Spinal cord (tissue), 10 donors: ENCODE measurements at places on chromosomes 16 and 17.
A peak's percentile ranks its signal among the peaks of the same experiment; 100 is the strongest.

DNA sequence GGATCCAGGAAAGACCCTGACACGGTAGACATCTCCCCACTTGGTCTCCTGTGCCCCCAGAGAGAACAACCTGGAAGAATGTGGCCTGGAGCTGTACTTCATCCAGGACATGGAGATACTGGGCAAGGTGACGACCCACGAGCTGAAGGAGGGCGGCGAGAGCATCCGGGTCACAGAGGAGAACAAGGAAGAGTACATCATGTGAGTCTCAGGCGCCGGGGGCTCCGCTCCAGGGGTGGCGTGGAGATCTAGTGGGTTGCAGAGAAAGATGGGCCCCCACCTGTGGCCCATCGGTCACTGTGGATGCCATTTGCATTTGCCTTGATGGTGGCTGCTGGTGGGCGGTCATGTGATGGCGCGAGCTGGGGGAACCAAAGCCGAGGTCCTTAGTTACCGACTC lies 14.9 kb upstream of the CLEC18A start:
- DNase-seq, result no peak

DNA sequence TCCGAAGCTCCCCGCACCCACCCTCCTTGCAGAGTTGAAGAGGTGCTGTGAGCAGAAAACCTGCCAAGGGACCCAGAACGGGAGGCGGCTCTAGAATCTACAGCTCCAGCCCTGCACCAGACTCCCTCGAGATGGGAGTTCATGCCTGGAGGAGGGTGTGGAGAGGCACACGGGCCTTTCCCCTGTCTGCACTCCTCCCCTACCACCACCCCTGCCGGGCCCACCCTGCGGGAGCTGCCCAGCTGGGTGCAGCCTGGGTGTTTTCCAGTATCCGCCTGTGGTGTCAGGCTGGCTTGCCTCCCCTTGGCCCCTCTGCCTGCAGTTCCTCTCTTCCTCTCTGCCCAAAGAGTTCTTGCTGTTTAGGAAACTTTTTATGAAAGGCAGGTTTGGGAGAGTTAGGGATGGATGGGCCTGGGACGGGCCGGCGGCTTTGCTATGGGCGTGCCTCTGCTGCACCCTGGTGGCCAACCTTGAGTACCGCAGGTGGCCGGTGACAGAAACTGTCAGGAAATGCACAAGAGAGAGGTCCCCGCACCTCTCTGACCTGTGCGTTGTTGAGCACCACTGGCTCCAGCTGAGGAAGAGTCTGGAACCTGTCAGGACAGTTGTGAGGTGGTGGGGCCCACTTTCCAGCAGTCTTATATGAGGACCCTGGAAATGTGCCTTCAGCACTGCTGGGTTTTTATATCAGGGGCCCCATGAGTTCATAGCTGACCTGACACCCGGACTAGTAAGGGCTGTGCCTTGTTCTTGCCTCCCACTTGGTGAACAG lies 354.1 kb downstream of the SEC14L1 start:
- no peak for DNase-seq

DNA sequence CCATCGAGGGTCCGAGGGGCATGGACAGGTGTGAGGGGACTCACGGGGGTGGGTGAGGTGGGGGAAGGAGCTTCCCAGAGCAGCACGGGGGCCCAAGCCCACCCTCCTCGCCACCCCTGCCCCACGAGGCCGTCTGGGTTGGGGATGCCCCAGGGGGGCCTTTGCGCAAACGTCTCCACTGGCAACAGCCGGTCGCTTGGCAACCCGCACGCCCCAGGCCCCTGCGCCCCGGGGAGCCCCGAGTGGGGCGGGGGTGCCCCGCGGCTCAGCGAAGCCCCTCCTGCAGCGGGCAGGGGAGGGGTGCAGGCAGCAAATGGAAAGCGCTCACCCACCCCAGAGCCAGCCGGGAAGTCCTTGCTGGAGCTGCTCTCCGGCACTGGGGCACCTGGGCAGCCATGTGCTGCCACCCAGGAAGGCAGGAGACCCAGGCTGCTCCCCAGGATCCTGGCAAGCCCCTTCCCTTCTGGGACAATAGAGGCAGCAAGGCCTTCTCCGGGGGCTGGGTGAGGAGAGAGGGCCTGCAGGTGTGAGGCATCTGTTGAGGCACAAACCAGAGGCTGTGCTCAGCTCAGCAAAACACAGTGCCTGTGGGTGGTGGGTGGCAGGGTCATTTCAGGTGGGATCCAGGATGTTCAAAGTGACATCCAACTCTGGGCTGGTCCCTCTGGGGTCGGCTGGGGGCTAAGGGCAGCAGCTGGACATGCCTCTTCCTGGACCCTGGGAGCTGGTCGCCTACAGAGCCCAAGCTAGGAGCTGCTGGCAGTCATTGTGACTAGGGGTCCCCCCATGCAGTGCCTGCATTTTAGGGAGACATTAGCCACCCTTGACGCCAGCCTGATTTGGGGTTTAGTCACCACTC lies 80.9 kb upstream of the CBX4 start:
- DNase-seq, result no peak

DNA sequence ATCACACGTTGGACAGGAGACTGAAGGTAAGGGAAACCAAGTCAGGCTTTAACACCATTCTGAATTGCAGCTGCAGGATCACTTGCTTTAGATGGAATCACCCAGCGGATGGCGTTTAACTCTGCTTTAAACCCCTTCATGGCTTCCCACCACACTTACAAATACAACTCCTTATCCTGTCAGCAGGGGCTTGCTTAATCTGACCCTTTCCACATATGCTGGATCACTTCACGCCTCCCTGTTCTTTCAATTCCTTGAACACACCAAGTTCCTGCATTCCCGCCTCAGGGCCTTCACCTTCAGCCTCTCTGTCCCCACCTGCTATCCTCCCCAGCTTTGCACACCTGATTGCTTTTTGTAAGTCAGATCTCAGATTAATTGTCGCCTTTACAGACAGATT lies 442.2 kb downstream of the MAF start:
- DNase-seq, result no peak

DNA sequence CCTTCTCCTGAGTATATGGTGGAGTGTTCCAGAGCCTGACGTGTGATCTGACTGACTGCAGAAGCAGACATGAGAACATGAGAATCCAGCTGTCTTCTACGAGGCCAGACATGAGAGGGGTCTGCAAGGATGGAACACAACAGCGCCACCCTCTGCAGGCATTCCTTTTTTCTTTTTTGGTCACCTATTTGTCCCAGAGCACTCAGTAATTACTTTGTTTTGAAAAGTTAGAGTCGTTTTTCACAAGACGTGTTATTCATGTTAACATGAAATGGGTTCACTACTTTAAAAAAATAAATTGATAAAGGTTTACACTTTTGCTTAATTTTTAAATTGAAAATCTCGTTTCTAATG lies 43.8 kb upstream of the ATP2A3 start:
- DNase-seq, result no peak

GRCh38 chr16:81481207-81481821 lies 36.7 kb downstream of the CMIP start:
- no peak for DNase-seq

DNA sequence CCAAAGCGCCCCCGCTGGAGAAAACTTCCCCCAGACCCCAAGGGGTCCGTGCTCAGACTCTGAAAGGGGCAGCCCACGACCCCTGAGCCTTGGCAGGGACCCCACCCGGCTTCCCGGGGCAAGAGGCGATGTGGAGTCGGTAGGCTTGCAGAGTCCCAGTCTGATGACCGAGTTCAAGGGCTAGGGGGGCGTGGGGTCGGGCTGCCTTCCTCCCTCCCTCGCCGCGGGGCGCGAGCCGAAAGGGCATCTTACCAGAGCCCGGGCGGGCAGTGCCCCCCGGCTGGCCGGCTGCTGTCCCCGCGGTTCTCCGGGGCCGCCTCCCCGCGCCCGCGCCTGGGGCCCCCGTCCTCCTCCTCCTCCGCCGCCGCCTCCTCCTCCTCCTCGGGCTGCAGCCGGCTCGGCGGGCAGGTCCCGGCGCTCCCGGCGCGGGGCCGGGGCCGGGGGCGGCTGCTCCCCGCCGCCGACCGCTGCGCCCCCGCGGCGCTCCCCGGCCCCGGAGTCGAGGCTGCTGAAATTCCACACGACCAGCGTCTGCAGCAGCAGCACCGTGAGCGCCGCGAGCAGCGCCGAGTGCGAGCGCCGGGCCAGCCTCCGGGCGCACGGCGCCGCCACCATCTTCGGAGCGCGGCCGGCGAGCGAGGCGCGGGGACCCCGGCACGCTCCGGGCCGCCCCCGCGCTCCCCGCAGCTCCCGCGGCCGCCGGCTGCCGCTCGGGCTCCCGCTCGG lies 415 bp downstream of the XYLT1 start:
- no peak for DNase-seq

- DNase-seq, result no peak
These were observed 1.1 kb downstream of the SEZ6L2 start for GRCh38 chr16:29898135-29898803.

DNA sequence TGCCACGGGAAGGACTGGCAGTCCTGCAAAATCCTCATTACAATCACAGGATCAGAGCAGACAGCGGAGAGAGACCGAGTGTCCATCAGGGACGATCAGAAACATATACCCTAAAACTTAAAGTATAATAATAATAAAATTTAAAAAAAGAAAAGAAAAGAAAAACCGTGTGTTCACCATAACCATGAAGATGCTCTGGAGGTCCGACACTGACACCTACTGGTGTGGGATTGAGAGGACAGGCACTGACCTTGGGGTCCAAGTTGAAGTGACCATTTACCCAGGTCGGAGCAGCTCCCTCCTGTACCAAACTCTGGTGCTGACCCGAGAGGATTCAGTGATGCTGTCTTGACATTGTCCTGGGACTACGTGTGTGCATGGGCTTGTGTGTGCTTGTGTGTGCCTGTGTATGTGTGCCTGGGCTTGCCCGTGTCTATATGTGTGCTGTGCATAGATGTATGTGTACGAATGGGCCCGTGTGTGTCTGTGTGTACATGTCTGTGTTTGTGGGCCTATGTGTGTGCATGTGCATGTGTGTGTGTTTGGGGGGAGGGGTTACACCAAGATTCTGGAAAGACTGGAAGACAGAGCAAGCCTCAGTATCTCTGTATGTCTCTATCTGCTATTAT lies 10.0 kb upstream of the CD300LD start:
- DNase-seq, result no peak

DNA sequence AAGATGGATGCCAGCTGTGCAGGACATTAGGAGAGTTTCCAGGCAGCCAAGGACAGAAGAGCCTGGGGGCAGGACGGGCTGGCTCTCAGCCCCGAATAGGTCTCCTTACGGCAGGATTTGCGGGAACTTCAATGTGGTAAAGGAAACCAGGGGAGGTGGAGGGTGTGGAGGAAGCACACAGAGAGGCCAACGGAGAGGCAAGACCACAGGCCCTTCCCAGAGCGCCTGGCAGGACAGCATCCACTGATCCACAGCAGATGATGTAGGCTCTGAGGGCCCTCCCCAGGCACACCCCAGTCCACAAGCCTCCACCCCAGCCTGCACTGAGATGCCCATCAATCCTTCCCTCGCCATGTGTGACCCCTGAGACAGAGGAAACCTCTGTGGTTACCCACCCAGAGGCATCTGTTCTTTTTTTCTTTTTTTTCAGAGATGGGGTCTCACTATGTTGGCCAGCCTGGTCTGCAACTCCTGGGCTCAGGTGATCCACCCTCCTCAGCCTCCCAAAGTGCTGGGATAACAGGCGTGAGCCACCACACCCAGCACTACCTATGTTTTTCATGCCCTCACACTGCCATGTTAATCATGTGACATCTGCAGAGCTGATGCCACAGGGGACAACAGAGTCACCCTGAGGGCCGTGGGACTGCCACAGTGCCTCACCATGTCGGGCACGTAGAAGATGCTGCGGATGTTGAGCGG lies 19.3 kb downstream of the DNASE1 start:
- DNase-seq, result no peak

- DNase-seq, result no peak
These were observed 470.3 kb downstream of the TMEM114 start for GRCh38 chr16:8120001-8120400.

GRCh38 chr16:1194665-1195392 lies 30.2 kb downstream of the TPSG1 start:
- no peak for DNase-seq

- peak; percentile 62 for DNase-seq
These were observed 488 bp downstream of the HOXB9 start for GRCh38 chr17:48625495-48626244.

DNA sequence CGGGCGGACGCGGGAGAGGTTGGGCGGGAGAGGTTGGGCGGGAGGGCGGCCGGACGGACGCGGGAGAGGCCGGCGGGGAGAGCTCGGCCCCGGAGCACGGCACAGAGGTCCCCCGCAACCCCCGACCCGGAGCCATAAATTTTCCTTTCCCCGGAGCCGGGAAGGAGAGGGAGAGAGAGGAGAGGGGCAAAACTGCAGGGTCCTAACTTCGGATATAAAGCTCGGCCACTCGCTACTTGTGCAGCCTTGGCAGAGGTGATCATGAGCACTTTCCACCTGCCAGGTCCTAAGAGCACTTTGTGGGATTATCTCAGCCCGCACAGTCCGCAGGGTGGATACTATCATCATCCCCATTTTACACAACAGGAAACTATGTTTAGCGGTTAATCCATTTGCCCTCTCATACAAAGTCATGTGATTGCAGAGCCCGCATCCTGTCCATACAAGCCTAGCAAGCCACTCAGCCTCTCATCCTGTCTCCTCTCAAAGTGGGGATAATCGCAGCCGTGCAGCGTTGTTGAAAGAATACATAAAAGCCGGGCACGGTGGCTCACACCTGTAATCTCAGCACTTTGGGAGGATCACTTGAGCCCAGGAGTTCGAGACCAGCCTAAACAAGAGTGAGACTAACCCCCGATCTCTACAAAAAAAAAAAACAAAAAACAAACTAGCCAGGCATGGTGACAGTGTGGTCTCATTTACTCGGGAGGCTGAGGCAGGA lies 780 bp upstream of the DCAKD start:
- peak; percentile 40 for DNase-seq

DNA sequence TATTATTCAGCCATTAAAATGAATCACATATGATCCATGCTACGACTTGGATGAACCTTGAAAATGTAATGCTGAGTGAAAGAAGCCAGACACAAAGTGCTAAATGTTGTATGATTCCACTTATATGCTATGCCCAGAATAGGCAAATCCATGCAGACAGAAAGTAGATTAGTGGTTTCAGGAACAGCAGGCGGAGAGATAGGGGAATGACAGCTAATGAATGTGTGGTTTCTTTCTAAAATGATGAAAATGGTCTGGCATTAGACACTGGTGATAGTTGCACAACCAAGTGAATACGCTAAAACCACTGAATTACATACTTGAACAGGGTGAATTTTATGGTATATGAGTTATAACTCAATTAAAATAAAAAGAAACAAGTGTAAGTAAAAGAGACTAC lies 121.8 kb upstream of the NOG start:
- no peak for DNase-seq

DNA sequence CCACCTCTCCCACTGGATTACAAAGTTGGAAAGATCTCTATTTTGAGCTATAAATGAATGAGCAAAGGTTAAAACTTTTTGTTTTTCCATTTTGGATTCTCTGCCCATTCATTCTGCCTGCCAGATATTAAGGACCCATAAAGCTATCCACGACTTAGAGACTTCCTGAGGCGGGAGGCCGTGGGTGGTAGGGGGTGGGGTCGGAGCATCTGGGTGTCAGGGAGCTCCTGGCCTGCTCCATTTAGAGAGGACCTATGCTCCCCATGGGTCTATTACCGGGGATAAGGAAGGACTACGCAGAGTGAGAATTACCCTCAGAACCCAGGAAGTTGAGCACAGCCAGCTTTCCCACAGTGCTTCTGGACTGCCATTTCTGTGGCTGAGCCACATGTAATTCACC lies 45.8 kb downstream of the MARF1 start:
- DNase-seq, result no peak

GRCh38 chr16:72975809-72976437 lies 72.0 kb downstream of the ZFHX3 start:
- DNase-seq, result no peak

- no peak for DNase-seq
These were observed 6.1 kb upstream of the G6PC1 start for GRCh38 chr17:42894283-42895184.
